Endodermal cell (in vitro differentiated cells): ENCODE measurements at places on chromosomes 16 and 17. TPM values are rescaled to one million over a fixed set of nuclear protein-coding genes. Genes with fewer than 3 reads are reported as not detected.
A peak's percentile ranks its signal among the peaks of the same experiment; 100 is the strongest.

The CDRT15L2 gene
- not detected in 3 replicates for total RNA-seq

The MGAT5B gene
- 2.0 to 2.9 TPM (median 2.3 TPM) in 3 replicates for total RNA-seq

The CSH2 gene
- not detected in 3 replicates for total RNA-seq

The CYLD gene
- 12.7 TPM in 2 replicates for total RNA-seq

The PYY gene
- 1.1 and 1.4 TPM in 2 replicates for total RNA-seq

The CCL16 gene
- total RNA-seq: not detected in 2 replicates

The WSCD1 gene
- 6.3 to 8.8 TPM (median 7.7 TPM) in 3 replicates for total RNA-seq

The GP2 gene
- total RNA-seq: not detected in 2 replicates

DNA sequence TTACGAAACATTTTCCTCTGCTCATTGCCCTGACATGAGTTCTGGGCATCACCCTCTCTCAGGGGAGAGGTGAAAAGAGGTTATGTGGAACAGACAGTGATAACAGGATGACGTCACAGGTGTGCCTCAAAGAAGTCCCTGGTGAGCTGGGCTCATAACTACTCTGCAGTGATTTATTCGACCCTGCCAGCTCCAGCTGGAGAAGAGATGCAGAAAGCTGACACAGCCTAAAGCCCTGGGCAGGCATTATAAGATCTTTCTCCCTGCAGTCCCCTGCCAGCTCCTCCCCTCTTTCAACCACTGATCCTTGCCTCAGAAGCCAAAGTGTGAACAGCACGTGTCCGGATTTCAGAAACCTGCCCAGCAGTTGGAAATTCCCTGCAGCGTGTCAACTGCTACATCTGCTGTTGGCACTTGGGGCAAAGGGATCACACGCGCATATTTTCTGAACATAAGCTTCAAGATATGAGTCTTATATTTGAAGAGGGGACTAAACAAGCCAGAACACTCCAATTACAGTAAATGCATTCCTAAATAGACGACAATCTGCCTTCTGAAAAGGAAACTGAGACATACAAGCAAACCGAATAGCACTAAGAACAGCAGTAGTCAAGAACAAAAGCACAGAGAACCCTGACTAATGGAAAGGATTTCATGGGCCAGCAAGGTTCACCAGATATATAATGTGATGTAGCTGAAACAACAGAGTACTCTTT, 80.5 kb downstream of the SMG6 start:
- H3K4me3 ChIP-seq: no peak overlapping the region
- no peaks in the 10 kb centered on the region for H3K27me3 ChIP-seq
- peak overlapping the region; percentile 68 for H3K27ac ChIP-seq
- DNase-seq: no peak
- H3K36me3 ChIP-seq: peaks cover 61% of the 10 kb centered on the region

- peaks cover 7% of the 10 kb centered on the region for H3K4me1 ChIP-seq
- H3K27me3 ChIP-seq: no peaks in the 10 kb centered on the region
- H3K27ac ChIP-seq: no peak overlapping the region
- H3K4me3 ChIP-seq: no peak overlapping the region
- DNase-seq: no peak
Observed at GRCh38 chr17:51344532-51344931, 84.2 kb downstream of the UTP18 start.

DNA sequence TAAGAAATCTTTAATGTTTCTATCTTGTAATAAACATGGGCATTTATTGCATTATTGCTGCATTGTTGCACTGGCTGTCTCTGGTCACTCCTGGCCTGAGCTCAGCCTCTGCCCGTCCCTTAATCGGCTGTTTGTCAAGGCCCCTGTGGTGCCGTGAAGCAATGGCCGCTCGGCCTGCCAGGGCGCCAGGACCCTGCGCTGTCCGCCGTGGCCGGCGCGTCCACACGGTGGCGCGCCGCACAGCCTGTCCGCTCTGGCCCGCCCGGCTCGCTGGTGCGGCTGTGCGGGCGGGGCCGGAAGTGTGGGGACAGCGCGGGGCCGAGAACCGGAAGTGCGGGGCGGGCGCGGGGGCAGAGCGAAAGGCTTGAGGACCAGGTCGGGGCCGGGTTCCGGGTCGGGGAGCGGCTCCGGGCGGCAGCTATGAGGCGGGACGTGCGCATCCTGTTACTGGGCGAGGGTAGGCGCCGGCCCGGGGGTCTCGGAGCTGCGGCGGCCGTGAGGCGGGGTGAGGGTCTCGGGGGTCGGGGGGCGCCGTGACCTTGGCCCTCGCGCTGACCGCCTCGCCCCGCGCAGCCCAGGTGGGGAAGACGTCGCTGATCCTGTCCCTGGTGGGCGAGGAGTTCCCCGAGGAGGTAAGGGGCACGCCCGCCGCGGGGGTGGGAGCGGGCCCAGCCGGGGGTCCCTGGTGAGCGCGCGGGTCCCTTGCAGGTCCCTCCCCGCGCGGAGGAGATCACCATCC, at the start of gene RHOT2:
RHOT2 (plus strand) TSS at position 353 of the 739 bp plus-strand sequence; CDS start at position 421, 68 bp downstream.
- H3K27me3 ChIP-seq: no peaks in the 10 kb centered on the region
- H3K27ac ChIP-seq: peak within 1 kb of the TSS; percentile 7
- peak within 1 kb of the TSS; percentile 88 for H3K4me3 ChIP-seq
- peaks cover 4% of the 10 kb centered on the region for H3K4me1 ChIP-seq
- peak; percentile 96 for DNase-seq

DNA sequence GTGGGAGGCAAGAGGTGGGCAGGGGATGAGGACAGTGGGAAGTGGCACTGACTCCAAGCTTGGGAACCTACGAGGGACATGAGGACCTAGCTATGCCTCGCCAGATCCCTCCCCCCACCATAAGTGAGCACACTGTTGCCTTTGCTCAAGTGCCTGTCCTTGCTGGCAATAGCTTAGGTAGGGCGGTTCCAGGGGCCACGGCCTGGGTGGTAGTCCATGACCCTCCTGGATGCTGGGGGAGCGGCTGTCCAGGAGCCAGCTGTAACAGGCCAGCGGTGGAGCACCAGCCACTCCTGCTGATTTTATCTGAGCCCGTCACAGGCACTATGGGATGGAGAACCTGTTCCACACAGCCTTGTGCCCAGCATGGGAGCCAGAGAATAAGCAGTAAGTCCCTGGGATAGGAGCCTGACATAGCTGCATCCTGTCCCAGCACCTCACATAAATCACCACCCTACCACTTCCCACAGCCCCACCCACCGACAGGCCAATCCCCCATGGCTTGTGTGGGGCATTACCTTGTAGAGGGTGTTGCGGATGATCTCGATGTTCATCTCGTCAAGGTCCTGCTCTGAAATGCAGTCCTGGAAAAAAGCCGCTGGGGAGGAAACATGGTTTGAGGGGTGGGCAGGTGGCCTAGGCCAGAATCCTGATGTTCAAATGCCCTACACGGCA, 11.8 kb downstream of the HSD11B2 start:
- H3K27me3 ChIP-seq: no peaks in the 10 kb centered on the region
- no peak overlapping the region for H3K4me3 ChIP-seq
- peaks cover 10% of the 10 kb centered on the region for H3K36me3 ChIP-seq
- H3K27ac ChIP-seq: no peak overlapping the region
- H3K4me1 ChIP-seq: no peaks in the 10 kb centered on the region

- H3K4me3 ChIP-seq: peak overlapping the region; percentile 98
- peaks cover 3% of the 10 kb centered on the region for H3K4me1 ChIP-seq
- H3K36me3 ChIP-seq: peaks cover 4% of the 10 kb centered on the region
- DNase-seq: no peak
Observed at GRCh38 chr17:63549289-63549945, 860 bp upstream of the DCAF7 start.

DNA sequence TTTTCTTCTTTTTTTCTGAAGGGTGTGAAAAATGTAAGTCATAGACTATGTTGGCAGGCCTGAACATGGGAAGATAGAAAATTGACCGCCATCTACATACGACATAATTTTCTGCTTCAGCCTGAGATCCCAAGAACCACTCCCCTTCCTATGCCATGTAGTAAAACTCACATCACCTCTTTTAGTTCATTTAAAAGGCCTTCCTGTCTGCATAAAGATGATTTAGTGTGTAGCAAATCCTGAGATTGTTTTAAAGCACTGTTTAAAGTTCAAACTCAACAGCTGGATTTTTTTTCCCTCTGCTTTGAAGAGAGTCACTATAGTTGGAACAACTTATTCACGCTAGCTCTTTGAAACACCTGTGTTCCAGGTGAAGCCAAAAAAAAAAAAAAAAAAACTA, 101.5 kb downstream of the NLK start:
- H3K4me3 ChIP-seq: no peak overlapping the region
- no peaks in the 10 kb centered on the region for H3K36me3 ChIP-seq
- no peak overlapping the region for H3K27ac ChIP-seq
- H3K4me1 ChIP-seq: peaks cover 4% of the 10 kb centered on the region
- H3K27me3 ChIP-seq: no peaks in the 10 kb centered on the region

DNA sequence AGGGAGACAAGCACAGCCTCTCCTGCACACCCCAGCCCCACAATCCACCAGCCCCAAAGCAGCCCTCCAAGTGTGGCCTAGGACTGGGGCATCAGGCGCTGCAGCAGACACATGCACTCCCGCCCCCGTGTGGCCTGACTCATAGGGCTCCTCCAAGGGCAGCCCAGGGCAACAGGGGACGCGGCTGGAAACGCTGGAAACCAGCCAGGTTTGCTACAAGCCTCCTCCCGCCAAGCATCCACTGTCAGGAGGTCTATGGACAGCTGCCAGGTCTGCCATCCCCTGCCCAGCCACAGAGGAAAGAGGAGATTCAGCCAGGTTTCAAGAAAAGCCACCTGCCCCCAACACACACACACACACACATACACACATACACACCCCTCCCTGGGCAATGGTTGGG, 25.8 kb downstream of the SRCIN1 start:
- no peak overlapping the region for H3K27ac ChIP-seq
- H3K27me3 ChIP-seq: peaks cover 62% of the 10 kb centered on the region
- no peak overlapping the region for H3K4me3 ChIP-seq
- H3K36me3 ChIP-seq: no peaks in the 10 kb centered on the region

DNA sequence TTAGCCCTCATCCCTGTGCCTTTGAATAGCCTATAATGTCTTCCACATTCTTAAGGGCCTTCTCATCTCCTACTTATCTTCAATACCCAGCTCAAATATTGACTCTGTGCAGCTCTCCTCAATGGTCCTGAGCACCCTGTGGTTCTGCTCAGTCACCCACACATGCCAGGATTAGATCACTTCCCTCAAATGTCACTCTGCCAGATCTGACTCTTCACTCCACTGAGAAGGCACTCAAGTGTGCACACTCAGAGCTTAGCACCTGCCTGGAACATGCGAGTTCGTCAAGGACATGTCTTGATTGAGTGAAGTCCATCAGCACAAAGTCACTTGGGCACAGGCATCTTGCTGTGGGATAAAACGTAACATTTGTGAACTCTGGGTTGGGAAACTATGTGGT, 404.8 kb downstream of the CDH13 start:
- peaks cover 7% of the 10 kb centered on the region for H3K4me1 ChIP-seq
- no peaks in the 10 kb centered on the region for H3K36me3 ChIP-seq
- H3K27ac ChIP-seq: no peak overlapping the region
- no peaks in the 10 kb centered on the region for H3K27me3 ChIP-seq

- no peak for DNase-seq
- no peaks in the 10 kb centered on the region for H3K4me1 ChIP-seq
- no peak overlapping the region for H3K27ac ChIP-seq
Observed at GRCh38 chr17:32910769-32911168, 17.2 kb upstream of the TMEM98 start.

- H3K36me3 ChIP-seq: peaks cover 9% of the 10 kb centered on the region
- H3K27ac ChIP-seq: peak overlapping the region; percentile 93
- peak; percentile 88 for DNase-seq
- no peaks in the 10 kb centered on the region for H3K27me3 ChIP-seq
- peak overlapping the region; percentile 75 for H3K4me3 ChIP-seq
- peaks cover 7% of the 10 kb centered on the region for H3K4me1 ChIP-seq
Observed at GRCh38 chr17:62652251-62653001, 25.0 kb downstream of the MRC2 start.

DNA sequence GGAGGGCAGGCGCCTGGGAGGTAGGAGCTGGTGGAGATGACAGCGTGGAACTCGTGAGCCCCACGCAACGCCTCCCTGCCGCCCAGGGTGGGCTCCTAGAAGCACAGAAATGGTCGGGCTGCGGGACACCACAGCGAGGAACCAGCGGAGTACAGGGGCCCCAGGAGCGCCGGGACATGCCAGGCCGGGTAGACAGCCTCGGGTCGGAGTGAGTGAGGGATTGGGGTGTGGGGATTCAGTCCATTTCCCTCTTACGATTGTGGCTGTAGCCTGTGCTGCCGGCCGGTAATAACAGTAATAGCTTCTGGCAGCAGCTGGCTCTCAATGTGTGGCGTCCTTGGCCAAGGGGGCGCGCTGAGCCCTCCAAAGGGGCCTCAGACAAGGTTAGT, 12.2 kb upstream of the CES3 start:
- peaks cover 33% of the 10 kb centered on the region for H3K27me3 ChIP-seq
- H3K4me1 ChIP-seq: no peaks in the 10 kb centered on the region
- no peak for DNase-seq
- no peak overlapping the region for H3K4me3 ChIP-seq
